Right ventricle myocardium inferior (tissue), 1 donor: ENCODE measurements at places on chromosomes 7 and 10.
A peak's percentile ranks its signal among the peaks of the same experiment; 100 is the strongest.

- no peak for DNase-seq
Observed at GRCh38 chr7:119351320-119351719, 921.7 kb upstream of the KCND2 start.

DNA sequence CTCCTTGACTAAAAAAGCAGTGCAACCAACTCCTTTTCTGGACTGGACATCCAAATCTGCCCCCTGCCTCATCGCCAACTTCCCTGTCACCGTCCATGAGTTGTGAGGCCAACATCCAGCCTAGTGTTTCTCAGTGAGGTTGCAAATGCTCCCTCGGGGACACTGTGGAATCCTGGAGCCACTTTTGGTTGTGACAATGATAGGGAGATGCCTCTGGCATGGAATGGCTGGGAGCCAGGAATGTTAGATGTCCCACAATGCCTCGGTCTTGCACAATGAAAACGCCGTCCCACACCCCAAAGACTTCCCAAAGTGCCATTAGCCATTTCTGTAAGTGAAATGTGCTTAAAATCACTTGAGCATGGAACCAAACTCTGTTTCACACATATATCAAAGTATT lies 105.2 kb downstream of the OSBPL3 start:
- DNase-seq, result no peak

DNA sequence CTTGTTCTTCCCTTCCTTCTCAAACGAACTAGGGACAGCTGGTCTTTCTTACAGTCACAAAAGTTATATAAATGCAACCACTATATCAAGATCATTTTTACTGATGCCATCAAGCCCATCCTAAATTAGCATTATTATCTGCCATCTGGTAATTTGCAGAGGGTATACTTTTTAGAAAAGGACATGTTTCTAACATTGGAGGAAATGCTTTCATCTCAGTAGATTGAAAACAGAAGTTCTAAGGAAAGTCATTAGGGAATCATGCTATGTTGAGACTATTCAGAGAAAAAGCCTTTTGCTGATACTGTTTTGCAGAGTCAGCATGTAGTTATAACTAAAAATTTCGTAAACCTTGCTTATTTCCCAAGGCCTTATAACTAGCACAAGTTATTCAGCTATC lies 146.7 kb downstream of the WNT2 start:
- no peak for DNase-seq

- no peak for DNase-seq
Observed at GRCh38 chr10:100325158-100325557, 4.9 kb downstream of the PKD2L1 start.

DNA sequence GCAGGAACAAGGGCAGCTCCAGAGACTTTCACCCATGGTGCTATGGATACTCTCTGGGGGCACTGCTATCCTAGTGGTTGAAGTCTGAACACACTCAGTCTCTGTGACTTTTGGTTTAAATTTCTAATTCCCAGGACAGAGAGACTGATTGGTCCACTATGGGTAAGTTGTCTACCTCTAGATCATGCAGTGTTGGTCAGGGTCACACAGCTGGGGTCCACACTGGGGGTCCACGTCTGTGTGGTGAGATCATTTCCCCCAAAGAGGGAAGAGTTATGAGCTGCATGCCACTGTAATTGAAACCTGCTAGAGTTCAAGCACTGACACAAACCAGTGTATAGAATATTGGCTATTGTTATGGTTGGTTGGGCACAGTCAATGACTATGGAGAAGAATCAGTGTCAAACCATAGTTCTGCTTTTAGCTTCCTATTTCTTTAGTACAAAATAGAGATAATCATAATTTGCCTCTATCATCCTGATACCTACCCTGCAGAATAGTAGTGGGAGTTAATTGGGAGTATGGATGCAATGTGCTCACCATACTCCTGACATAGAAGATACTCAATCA lies 101.6 kb downstream of the PRTFDC1 start:
- no peak for DNase-seq

DNA sequence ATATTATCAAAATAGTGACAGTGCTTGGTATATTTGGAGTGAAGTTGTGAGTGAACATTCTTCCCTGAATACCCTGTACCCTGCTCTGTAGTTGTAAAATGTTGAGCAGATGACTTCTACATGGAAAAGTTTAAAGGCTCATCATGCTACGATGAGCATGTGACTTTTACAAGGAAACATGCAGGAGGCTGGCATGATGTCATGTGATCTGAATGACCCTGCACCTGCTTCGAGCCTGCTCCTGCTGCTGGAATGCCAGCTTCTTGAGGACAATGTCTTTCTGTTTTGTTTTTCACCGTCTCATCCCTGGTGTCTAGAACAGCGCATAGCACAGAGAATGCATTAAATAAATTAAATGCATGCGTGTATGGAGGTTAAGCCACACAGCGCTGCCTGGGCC lies 5.4 kb upstream of the INPP5A start:
- no peak for DNase-seq

DNA sequence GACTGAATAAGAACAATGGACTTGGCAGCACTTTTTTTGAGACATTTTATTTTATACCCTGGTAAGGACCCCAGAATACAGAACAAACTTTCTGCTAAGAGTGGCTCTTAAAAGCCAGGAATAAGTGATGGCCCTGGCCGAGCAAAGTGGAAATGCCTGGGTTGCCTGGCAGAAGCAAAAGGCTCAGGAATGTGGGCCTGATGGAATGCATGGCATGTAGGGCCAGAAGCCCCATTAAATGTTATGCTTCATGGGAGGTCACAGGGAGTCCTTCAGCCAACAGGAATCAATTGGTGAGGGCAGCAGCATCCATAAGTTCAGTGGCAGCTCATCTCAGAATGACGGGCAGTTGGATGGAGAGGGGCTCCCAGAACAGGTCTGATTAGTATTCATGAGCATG lies 301.5 kb upstream of the CACNA2D1 start:
- no peak for DNase-seq

- no peak for DNase-seq
Observed at GRCh38 chr10:52668024-52668423, 104.6 kb downstream of the MBL2 start.

DNA sequence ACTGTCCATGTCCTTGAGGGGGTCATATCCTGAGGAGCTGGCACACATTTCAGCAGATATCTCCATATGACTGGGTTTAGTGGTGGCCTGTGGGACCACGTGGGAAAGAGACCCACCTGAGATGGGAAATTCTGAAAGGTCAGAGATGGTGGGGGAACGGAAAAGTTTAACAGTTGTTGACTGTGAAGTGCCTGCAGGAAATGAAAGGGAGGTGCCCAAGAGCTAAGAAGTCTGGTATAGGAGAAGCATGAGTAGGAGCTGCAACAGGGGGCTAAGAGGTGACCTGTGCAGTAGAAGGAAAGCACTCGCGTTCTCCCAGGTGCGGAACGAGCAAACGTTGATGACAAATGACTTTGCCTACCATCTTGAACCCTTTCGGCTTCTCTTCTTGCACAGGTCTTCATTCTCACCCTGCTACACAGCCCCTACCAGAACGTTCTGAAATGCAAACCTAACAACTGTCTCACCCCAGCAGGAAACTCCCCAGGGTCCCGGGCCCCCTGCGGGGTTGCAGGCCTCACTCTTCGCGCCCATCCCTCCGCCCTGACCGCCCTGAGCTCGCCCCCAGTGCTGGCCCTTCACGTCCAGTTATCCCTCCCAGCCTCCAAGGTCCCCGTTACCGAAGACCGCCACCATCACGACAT lies 9.8 kb upstream of the FXYD4 start:
- no peak for DNase-seq

DNA sequence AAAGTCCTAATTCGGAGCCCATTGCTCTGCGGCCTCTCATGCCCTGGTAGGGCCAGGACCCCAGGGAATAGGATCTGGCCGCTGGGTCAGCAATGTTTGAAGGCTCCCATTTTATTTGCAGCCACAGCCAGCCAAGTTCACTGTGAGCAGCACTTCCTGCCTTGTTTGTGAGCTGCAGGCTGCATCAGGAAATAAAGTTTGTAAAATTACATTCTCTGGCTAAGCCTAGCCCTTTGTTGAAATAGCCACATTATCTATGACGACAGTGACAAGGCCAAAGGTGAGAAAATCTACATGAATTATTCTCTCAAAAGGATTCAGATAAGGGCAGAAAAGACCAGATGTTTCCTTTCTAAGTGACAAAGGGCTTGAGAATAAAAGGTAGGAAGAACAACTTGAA lies 23.7 kb upstream of the ITGB1 start:
- DNase-seq, result no peak

GRCh38 chr10:128566361-128566968 lies 440.2 kb upstream of the MKI67 start:
- DNase-seq, result no peak

DNA sequence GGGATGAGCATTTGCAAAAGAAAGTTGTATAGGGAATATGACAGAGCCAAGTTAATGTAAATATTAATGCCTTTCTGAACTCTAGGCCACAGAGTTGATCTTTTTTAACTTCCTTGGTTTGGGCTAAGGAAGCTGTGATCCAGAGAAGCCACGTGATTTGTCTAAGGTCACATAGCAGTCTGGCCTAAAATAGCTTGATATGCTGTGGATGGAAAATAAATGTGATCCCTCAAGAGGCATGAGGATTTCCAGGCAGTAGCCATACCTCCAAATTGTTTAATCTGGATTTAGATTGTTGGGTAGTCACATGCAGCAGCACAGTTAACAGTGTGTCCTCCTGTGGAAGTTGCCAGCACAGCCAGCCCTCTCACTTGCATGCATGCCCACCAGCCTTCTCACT lies 165.7 kb upstream of the LANCL2 start:
- no peak for DNase-seq

GRCh38 chr10:79444199-79445119 lies 965 bp downstream of the ZCCHC24 start:
- DNase-seq, result peak; percentile 88

DNA sequence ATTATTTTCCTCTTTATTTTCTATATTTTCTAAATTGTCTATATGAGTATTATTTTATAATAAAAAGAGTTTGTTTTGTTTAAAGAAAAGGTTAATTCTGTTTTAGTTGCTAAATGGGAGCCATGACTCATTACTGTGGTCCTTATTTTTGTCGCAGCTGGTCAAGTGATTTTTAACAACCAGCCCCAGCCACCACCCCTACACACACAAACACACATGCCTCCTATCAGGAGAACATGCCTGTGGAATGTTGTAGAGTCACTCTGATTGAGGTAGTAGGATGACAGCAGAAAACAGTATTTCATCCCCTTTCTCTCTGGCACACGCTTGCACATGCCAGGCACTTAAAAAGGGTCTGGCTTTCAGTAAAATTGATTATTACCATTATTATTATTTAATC lies 68.6 kb upstream of the GDF10 start:
- DNase-seq, result no peak

- peak; percentile 89 for DNase-seq
Observed at GRCh38 chr10:71713135-71714030, 6.2 kb downstream of the C10orf105 start.

DNA sequence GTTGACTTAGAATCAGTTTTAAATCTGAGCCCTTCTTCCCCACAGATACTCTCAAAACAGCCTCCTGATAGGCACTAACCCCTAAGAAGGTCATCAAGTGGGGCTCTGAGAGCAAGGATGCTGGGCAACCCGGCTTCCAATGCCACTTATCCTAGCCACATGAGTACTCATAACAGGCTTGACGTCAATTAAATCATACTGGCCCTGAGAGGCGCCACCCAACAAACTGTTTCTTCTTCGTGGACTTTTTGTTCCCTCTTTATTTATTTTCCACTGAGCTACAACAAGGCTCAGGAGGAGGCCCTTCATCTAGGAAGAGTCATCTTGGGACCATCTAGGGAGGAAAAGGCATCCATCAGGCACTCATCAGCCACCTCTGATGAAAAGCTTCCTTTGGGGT lies 255.9 kb downstream of the KCNMA1 start:
- no peak for DNase-seq

GRCh38 chr10:132101529-132101928 lies 35.8 kb downstream of the JAKMIP3 start:
- DNase-seq, result no peak
